MCF 10A (cell line): ENCODE measurements at places on chromosomes 2 and 18. TPM values are rescaled to one million over a fixed set of nuclear protein-coding genes. Genes with fewer than 3 reads are reported as not detected.

DNA sequence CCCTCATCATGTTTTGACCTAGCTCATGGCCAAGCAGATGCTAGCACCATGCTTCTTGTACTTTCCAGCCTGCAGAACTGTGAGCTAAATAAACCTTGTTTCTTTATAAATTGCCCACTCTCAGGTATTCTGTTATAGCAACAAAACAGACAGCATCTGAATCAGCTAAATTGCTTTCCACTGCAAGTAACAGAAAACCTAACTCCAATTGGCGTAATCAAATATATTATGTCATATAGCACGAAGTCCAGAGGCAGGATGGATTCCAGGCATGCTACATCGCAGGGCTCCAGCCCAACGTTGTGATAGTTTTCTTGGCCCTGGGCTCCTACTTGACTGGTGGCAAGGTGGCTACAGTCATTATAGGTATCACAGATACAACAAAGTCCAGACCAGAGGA lies 10.4 kb upstream of the CUL3 start:
- no peak for DNase-seq
- H3K4me1 ChIP-seq = no peaks in the 10 kb centered on the region
- H3K27me3 ChIP-seq = no peaks in the 10 kb centered on the region
- H3K36me3 ChIP-seq = no peaks in the 10 kb centered on the region
- H3K4me3 ChIP-seq = no peak overlapping the region

- H3K4me3 ChIP-seq = no peak overlapping the region
- no peak overlapping the region for H3K27ac ChIP-seq
- H3K4me1 ChIP-seq = peaks cover 22% of the 10 kb centered on the region
- peak; percentile 78 for DNase-seq
These were observed 189.3 kb downstream of the SH3RF3 start for GRCh38 chr2:109318150-109318948.

DNA sequence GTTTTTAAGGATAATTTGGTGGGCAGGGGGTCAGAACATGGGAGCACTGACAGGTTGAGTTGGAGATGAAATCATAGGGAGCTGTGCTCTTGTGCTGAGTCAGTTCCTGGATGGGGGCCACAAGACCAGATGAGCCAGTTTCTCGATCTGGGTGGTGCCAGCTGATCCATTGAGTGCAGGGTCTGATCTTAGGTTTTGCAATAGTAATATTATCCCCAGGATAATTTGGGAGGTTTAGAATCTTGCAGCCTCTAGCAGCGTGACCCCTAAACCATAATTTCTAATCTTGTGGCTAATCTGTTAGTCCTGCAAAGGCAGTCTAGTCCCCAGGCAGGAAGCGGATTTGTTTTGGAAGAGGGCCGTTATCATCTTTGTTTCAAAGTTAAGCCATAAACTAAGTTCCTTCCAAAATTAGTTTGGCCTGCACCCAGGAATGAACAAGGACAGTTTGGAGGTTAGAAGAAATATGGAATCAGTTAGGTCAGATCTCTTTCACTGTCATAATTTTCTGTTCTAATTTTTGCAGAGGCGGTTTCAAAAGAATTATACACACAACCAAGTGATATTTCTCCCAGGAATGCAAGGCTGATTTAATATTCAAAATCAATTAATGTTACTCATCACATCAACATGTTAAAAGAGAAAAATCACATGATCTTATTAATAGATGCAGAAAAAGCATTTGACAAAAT lies 23.0 kb downstream of the DBI start:
- no peaks in the 10 kb centered on the region for H3K36me3 ChIP-seq
- H3K4me3 ChIP-seq = no peak overlapping the region
- H3K27ac ChIP-seq = no peak overlapping the region
- H3K4me1 ChIP-seq = peaks cover 18% of the 10 kb centered on the region

DNA sequence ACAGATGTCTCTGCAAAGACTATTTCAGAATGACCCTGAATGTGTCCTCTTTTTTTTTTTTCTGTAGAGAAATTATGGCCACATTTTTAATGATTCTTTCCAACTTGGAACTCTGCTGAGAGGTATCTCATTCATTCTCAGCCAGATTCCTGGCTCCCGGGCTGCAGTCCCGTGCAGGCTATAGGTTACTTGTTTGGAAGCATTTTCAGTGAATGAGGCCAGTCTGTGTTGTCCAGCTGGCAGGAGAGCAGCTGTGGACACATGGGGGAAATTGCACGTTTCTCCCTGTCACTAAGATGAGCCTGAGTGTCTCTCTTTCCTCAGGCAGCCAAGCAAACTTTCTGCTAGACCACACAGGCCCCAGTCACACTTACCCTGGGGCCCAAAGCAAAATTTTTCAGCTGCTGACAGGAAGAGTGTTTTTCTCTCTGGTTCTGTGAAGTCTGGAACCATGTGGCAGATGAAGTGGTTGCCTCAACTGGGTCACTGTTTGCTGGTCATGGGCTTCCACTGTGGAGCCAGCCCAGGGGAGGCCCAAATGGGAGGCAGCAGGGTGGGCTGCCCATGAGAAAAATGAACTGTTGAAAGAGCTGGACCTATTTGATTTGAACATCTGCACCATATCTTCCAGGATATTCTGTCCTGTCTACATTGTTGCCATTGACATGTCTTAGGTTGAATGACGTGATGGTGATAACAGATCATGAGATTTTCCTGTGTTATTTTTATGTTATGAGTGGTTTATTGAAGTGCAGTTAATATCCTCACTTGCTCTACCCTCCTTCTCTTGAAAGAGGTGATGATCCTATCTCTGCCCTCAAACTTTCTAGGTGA lies 431.2 kb downstream of the LPIN1 start:
- H3K27me3 ChIP-seq = no peaks in the 10 kb centered on the region
- H3K36me3 ChIP-seq = no peaks in the 10 kb centered on the region
- peaks cover 13% of the 10 kb centered on the region for H3K4me1 ChIP-seq
- H3K4me3 ChIP-seq = no peak overlapping the region
- H3K27ac ChIP-seq = no peak overlapping the region
- DNase-seq = no peak

DNA sequence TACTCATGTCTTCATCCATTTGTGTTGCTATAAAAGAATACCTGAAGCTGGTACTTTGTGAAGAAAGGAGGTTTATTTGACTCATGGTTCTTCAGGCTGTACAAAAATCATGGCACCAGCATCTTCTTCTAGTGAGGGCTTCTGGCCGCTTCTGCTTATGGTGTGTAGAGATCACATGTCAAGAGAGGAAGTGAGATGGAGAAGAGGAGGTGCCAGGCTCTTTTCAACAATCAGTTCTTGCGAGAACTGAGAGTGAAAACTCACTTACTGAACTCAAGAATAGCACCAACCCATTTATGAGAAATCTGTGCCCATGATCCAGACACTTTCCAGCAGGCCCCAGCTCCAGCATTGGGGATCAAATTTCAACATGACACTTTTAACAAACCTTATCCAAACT lies 30.0 kb upstream of the BARD1 start:
- DNase-seq = no peak
- no peaks in the 10 kb centered on the region for H3K4me1 ChIP-seq
- H3K4me3 ChIP-seq = no peak overlapping the region
- no peak overlapping the region for H3K27ac ChIP-seq

DNA sequence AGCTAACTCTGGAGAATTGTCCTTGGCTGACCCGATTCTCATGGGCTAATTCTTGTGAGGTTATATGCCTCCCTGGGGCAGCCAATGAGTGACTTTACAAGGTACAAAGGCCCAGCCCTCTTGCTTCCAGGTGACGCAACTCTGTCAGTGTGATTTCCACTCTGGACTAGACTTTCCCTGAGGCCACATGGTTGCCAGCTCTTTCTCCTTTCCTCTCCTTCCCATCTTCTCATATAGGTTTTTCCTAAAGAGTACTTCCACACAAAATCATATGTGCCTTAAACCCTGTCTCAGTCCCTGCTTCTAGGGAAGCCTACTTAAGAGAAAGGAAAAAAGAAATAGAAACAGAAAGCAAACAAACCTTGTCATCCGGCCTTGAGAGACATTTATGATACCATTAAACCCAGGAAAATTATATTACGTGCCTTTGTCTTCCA lies 226.2 kb upstream of the ZSWIM2 start:
- no peak for DNase-seq
- H3K36me3 ChIP-seq = no peaks in the 10 kb centered on the region
- no peak overlapping the region for H3K27ac ChIP-seq

DNA sequence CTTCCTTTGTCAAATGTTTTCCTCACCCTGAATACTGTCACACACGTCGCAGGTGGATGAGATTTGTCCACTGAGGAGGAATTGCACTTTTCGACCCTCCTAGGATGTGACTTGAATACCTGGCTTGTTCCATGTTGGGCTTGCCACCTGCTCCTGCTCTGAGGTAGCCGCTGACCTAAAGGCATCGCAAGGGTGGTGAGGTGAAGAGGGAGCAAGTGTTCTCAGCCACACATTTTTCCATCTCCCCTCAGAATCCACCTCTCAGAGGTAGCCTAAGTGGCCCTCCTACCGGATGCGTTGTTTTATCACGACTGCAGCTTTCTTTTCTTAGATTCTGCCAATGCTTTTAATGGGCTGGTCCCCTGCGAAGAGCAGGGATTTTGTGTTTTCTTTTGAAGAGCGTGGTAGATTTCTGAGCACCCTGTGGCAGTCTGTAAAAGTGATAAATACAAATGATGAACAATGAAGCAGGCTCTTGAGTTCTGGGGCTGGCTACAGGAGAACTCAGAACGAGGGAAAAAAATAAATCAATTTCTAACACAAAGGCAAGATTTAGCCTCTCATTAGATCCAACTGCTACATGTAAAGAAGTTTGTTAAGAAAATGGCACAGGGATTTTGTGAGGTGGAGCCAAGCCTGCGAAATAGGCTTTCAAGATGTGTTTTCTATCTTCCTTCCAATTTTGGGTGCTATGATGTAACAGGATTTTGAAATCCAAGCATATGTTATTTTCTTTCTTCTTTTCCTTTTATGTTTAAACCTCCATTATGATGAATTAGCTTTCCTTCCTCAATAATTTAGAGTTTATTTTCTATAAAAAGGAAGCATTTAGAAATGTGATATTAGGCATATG lies 386.7 kb downstream of the TGIF1 start:
- no peak overlapping the region for H3K4me3 ChIP-seq
- no peaks in the 10 kb centered on the region for H3K27me3 ChIP-seq
- DNase-seq = no peak

DNA sequence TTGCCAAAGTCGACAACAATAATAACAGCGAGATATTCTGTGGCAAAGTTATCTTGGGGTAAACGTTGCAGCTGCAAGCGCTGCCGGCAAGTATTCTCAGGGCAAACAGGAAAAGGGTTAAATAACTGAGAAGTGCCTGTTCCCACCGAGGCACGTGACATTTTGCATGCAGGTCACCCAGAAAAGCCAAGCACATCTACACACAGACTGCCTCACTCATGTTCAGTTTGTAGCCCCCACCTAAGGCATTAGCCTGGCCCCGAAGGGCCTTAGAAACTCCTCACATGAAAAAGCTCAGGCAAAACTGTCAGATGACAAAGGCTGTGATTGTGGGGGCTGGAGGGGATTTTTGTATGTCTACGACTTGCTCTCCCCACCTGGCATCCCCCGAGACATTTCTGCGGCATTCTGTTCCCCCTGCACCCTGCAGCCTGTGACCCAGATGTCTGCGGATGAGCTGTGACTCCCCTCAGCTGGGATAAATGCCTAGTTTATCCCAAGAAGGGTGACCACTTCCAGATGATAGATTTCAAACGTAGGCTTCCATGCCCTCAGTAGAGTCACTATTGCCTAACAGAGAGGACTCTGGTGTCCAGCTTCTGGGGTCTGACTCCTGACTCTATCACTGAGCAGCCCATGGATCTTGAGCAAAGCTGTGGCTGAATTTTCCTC lies 215.2 kb upstream of the SIX2 start:
- no peak overlapping the region for H3K27ac ChIP-seq
- H3K36me3 ChIP-seq = no peaks in the 10 kb centered on the region
- no peaks in the 10 kb centered on the region for H3K4me1 ChIP-seq
- H3K27me3 ChIP-seq = no peaks in the 10 kb centered on the region
- DNase-seq = no peak
- H3K4me3 ChIP-seq = no peak overlapping the region

- peak; percentile 36 for DNase-seq
- no peaks in the 10 kb centered on the region for H3K27me3 ChIP-seq
- no peak overlapping the region for H3K27ac ChIP-seq
- peaks cover 16% of the 10 kb centered on the region for H3K4me1 ChIP-seq
- H3K4me3 ChIP-seq = no peak overlapping the region
- no peaks in the 10 kb centered on the region for H3K36me3 ChIP-seq
These were observed 46.5 kb upstream of the RAB31 start for GRCh38 chr18:9661564-9661963.

DNA sequence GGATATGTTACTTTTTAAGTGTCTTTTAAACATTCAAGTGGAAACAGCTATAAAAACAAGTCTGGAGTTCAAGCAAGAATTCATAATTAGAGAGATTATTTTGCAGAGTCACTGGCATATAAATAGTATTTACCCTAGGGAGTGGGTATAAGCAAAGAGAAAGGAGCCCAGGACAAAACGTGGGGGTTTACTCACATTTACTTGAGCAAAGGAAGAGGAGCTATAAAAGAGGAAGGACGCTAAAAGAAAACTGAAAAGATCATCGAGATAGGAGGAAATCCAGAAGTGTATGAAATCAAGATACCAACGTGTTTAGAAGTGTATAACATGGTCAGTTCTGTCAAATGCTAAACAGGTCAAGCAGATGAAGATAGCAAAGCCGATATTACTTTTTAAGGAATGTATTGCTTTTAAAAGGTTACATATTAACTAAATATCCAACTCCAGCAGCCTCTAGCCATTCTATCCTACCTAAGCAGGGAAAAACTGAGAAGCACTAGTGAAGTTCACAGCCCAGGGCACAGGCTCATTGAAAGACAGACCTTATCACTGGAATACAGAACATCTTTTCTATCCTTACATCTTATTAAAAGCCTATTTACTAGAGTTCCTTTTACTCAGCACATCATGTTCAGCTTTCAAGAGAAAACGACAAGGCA lies 8.6 kb downstream of the KANSL1L start:
- no peak for DNase-seq
- no peak overlapping the region for H3K4me3 ChIP-seq
- no peaks in the 10 kb centered on the region for H3K27me3 ChIP-seq
- H3K36me3 ChIP-seq = peaks cover 11% of the 10 kb centered on the region

Gene PROC
- total RNA-seq = not detected in 2 replicates

Gene TXNDC9
- total RNA-seq = 40.2 and 41.0 TPM in 2 replicates

Gene PTCD3
- 95.3 and 96.3 TPM in 2 replicates for total RNA-seq

Gene HNRNPLL
- total RNA-seq = 43.4 and 57.7 TPM in 2 replicates
